GM04504 (cell line): ENCODE measurements at places on chromosomes 13 and 19.

- DNase-seq: no peak
Observed at GRCh38 chr13:99774644-99775043, 196.9 kb downstream of the ZIC5 start.

GRCh38 chr19:54449701-54450069, 686 bp downstream of the LENG8 start:
- DNase-seq: no peak

- no peak for DNase-seq
Observed at GRCh38 chr19:5661483-5661882, 18.8 kb downstream of the MICOS13 start.

DNA sequence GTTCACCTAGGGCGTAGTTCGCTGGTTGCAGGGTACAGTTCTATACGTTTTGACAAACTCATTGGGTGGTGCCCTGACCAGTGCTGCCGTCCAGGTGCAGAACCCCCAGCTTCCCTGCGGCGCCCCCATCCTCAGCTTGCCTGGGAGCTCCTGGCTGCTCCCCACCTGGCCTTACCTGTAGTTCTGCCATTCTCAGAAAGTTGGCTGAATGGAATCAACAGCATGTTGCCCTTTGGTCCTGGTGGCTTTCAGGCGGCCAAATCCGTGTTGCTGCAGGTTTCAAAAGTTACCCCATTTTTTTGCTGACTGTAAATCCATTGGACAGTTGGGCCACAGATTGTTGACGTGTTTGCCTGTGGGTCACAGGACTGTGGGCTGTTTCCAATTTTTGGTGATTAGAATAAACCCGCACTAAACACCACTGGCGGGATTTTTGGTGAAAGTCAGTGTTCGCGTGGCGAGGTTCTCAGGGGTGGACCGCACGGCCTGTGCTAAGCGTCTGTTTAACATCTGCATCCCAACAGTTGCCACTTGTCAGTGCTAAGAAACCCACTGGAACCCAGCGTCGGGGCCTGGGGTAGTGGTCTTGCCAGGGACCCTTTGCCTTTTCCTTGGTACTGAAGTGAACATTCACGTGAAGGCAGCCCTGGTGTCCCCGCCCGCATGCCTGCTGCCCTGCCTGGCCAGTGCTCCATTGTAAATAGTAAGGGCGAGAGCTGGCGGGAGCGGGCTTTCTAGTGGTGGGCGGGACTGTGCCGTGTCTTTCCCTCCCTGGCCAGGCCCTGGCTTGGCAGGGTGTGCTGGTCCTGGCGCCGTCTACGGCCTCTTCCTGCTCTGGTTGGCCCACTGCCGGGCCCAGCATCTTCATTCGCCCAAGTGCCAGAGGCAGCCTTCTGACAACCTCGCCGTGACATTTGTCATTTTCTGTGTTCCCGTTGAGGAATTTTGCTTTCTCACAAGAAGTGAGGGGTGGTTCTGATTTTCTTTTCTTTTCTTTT, 3.3 kb downstream of the DOT1L start:
- no peak for DNase-seq

GRCh38 chr13:25910991-25911419, 140.8 kb downstream of the SHISA2 start:
- no peak for DNase-seq
